ENCODE measurements at places on chromosomes 4 and X.

DNA sequence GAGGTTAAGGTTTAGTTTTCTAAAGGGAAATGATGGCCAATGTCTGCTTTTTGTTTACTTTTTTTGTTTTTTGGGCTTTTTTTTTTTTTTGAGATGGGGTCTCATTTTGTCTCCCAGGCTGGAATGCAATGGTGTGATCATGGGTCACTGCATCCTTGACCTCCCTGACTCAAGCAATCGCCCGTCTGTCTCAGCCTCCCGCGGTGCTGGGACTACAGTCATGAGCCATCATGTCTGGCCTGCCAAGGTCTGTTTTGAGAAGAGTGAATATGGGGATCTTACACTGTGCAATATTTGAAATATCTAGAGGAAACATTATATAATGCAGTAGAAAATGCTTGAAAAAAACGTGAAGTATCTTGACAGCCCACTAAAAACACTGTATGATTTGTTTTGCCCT, 162.5 kb downstream of the GASK1B start:
- DNase-seq, result no peak

DNA sequence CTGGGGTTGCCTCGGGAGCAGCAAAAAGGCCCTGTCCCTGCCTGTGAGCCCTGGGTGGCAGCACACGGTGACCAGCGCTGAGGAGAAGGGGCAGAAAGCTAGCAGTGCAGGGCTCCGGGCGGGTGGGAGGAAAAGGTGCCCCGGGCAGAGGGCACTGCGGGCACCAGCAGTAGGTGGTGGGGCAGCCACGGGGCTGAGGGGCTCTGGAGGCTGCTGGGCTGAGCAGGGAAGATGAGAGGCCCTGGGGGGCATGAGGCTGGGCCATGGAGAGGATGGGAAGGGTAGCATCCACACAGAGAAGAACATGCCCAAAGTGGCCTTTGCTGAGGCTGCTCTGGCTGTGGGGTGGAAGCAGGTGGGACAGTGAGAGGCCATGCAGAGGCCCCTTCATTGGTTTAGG, 67.5 kb upstream of the NKX1-1 start:
- no peak for DNase-seq

GRCh38 chrX:143854006-143854405, 29.9 kb upstream of the UBE2NL start:
- DNase-seq, result no peak

GRCh38 chr4:153082322-153083301, 121.6 kb upstream of the TRIM2 start:
- DNase-seq, result no peak

DNA sequence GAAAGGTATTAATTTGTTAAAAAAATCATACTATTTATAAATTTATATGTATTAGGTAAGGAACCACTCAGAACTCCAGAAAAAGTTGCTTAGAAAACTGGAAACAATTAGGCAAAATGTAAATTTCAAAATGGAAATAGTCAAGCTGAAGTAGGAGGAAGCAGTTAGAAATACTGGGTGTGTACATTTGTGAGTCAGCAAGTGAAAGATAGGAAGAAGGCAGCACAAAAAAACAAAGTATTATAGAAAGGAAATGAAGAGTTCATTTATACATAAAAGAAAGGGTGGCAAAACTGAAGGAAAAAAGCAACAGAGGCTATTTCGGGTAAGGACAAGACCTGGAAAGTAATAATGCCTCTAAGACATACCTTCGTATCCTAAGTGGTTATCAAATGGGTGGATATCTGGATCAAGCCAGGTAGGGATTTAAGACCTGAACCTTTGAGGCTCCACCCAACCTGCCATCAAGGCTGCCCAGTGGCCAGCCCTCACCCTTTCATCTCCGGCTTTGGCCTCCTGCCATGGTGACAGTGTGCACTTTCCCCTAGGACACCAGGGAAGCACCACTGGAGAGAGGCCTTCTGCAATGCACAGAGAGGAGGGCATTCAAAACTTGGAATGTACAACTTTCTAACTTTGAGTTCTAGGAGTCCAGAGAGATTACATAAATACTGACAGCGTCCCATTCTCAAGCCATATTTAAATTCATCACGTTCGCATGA, at the start of gene LRRC66:
Gene LRRC66 (minus strand): TSS at position 428 of the 722 bp plus-strand sequence. CDS start 2,750 bp downstream, outside the sequence.
- no peak for DNase-seq

GRCh38 chr4:150590631-150591030, 8.7 kb downstream of the MAB21L2 start:
- no peak for DNase-seq

DNA sequence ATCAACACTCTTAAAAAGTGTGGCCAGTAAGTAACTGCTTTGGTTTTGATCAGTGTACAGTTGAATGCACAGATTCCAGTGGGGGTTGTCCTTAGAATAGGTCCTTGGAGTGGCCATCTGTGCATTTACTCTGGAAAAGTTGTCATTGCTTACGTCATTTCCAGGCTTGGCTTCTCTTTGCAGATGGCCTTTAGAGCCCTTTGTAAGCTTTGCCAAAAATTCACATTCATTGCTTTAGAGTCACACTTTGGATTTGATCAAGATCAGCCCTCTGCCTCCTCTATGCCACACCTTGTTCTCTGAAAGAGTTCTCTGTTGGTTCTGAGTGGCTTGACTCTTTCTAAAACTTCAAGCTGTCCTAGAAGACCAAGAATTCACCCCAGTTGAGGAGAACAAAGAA, 83.9 kb downstream of the MAMLD1 start:
- no peak for DNase-seq

DNA sequence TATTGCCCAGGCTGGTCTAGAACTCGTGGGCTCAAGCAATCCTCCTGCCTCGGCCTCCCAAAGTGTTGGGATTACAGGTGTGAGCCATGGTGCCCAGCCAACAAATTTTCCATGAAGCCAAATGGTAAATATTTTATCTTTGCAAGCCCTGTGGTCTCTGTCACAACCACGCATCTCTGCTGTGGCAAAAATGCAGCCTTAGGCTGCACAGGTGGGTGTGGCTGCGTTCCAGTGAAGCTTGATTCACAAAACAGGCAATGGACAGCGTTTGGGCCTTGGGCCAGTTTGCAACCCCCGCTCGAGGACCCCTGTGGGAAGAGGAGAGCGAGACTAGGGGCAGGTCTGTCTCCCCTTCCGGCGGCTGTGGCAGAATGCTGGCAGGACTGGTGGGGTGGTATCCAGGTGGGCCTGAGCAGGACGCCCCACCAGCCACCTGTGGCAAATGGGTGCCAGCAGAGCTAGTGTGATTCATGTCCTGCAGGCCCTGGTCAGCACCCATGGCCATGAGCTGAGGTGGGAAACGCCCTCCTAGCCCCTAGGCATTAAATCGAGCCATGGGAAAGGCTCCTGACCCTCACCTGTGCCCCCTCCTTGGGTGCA, 19.7 kb downstream of the HTRA3 start:
- no peak for DNase-seq

GRCh38 chr4:89511776-89512175, 204.2 kb upstream of the GPRIN3 start:
- DNase-seq, result no peak

DNA sequence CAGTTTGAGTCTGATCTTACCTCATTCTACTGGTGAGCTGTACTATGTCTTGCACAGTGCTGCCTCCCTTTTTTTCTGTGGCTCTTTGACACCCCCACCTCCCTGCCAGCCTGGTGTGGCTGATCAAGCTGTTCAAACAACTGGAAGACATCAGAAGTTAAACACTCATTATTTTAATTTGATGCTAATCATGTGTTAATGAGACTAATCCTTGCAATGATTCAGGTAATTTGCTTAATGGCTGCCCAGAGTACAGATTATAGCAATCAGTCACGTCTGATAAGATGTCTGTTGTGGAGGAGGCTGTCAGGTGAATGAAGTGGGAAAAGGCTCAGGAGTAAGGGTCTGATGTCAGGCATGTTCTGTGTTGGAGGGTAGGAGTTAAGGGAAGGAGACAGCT, 87.4 kb upstream of the GK2 start:
- no peak for DNase-seq

DNA sequence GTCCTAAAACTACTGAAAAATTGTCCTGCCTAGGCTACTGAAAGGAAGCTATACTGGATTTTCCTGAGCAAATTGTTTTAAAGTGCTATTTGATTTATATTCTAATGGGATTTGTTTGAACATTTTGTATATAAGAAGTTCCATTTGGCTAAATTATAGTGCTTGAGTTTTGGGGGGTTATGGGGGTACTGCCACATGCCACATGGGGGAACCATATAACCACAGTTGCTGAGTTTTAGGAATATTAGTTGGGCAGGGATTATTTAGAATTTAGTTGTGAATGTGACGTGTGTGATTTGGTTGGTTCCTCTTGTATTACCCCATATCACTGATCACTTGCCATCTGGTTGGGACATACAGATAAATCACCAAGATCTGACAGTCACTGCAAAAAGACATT, 224.5 kb upstream of the TAPT1 start:
- no peak for DNase-seq

DNA sequence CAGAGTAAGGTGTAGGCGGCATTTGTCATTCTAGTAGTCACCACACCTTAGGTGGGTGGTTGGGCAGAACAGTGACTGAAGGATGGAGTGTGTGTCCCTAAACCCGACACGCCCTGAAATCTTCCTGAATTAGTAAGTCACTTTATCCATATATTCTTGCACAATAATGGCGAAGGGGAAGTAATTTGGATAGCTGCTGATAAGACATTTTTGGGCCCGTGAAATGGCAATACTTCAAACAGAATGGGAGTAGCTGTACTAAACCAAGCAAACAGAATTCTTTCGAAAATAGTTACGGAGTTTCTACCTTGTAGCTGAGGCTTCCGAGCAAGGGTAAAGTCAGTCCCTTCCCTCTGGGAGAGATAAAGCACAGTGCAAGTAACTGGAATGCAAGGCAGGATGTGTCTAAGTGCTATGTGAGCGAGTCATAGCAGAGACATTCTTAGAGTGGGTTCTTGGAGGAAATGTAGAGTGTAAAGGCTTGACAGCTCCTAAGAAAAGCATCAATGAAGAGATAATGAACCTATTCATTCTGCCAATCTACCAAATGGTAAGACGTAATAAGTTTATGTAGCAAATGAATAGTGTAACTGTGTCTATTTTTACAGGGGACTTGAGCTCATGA, 72.8 kb downstream of the CLCN5 start:
- no peak for DNase-seq

Data from stimulated activated CD4-positive, alpha-beta T cell treated with anti-CD3 and anti-CD28 coated beads, Interleukin-1b, Interleukin-23, amount 100 ng/mL, for 1 hour (primary cell).